T-helper 22 cell (primary cell): ENCODE measurements at places on chromosomes 3 and 15.
A peak's percentile ranks its signal among the peaks of the same experiment; 100 is the strongest.

DNA sequence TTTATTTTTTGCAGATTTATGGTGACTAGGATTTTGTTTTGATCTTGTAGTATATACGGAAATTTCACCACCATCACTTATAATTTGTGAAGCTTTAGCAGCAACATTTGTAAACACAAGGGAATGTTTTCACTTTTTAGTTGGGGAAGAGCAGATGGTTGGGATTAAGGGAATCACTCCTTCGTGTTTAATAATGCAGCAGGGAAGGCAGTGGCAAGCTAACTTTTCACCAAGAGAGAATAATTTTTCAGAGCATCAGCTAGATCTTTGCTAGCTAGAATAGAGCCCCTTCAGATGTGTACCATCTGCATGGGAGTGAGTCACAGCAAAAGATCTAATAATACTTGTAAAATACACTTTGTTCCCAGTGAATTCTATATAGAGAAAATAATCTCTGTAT, 632.7 kb downstream of the CADM2 start:
- no peak for DNase-seq

GRCh38 chr3:60017631-60018030, 967.8 kb upstream of the CFAP20DC start:
- DNase-seq: peak; percentile 8

DNA sequence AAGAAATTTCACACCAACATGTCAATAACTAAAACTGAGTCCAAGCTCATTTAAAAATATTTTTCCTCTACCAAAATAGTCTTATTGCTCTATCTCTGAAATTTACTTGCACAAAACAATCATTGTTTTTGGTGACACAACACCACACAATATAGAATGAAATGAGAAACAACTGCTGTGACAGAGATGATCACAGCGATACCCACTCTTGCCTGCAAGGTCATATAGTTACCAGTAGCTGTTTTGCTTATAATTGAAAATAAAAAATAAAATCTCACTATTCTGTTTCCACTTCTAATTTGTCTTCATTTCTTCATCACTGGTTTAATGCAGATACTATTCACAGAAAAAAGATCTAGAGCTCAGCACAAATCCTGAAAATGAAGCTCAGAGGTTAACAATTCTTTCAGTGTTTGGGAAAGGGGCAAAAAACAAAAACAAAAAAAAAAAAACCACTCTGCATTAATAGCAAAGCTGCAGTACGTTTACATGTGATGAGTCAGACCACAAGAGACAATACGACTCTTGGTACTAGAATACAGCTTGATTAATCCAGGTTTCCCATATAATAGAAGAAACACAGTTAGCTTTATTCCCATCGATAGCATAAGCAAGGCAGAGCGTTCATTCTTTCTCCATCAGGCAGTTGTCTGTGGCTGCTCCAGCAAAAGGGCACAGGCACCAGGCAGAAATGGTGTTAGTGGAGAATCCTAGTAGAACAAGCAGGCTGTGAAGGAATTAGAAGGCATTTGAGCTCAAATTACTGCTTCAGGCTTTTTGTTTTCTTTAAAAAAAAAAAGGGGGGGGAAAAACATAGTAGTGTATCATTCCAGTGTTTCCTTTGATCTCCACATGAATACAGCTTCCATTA, 773 bp downstream of the ANKRD28 start:
- DNase-seq: no peak

- DNase-seq: no peak
Measured at GRCh38 chr3:110106805-110107204, 769.5 kb upstream of the DPPA4 start.

DNA sequence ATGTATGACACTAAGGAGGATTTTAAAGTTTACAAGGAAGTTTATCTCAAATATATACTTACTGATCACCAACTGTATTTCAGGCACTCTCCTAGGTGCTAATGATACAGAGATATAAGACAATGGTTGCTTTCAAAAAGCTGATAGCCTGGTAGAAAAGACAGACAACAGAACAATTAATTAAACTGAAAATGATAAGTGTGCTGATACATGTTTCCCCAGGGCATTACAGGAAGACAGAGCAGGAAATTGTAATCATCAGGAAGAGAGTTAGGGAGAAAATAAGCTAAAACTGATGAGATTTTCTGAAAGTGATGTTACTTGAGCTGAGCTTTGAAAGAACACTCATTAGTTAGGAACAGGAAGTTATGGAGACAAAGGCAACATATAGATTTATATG, 229.7 kb downstream of the RSRC1 start:
- no peak for DNase-seq

GRCh38 chr3:183149915-183150750, 12.4 kb downstream of the LAMP3 start:
- DNase-seq: no peak

- DNase-seq: no peak
Measured at GRCh38 chr3:185251272-185251671, 2.6 kb downstream of the EHHADH start.

- DNase-seq: no peak
Measured at GRCh38 chr15:83443076-83443847, 3.9 kb upstream of the SH3GL3 start.

DNA sequence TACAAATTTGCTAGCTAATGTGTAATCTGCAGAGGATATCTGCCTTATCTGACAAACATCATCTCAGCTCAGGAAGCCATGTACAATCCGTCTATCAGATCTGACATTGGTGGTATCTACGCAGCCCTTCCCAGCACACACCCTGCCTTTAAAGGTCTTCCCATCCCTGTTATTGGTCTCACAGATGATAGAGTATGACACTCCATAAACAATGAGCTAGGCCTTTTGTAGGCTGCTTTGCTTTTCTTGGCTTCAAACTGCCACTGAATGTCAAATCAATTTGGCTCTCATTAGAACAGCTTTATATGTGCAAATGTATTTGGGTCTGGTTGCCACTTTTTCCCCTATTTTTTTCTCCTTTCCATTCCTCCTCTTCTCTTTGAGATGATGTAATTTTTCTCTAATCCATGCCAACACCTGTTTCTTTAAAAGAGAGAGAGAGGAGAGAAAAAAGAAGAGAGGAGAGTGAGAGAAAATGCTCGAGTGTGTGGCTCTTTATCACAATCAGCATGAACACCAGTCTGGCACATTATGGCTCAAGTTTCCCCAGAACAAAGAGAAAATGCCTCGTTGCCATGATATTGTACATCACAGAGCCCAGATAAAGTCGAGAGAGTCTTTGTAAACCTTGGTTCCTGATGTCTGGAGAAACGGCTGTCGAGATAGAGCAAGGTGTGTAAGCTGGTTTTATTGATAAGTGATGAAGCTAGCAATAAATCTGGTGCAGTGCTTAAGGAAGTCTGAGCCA, 80.8 kb upstream of the DPH6 start:
- no peak for DNase-seq

- no peak for DNase-seq
Measured at GRCh38 chr3:24470277-24470676, 24.4 kb downstream of the THRB start.

- no peak for DNase-seq
Measured at GRCh38 chr3:50655009-50655830, 19.5 kb upstream of the DOCK3 start.

DNA sequence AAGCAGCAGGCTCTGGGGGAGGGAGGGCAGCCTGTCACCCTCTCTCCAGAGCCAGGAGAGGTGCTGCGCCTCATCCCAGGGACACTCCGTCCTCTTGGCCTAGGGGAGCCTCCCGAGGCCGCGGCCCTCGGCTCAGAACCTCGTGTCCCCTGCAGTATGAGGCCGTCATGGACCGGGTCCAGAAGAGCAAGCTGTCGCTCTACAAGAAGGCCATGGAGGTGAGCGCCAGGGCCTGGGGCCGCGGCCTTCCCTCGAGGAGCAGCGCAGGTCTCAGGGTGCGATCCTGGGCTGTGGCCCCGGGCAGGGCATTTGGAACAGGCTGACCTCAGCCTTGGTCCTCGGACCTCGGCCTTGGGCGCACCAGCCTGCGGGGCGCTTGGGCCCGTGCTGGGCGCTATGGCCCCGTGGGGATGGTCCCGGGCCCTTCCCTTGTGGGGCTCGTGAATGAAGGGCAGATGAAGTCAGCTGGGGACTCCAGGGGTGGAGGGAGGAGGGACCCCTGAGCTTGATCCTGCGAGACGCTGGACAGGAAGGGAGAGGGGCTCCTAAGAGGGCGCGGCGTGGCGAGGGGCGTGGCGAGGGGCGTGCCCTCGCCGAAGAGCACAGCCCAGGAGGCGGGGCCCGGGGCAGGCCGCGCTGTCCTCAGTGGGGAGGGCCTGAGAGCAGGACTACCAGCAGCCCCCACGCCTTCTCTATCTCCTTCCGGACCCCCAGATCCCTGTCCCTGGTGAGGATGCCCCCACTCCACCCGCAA, 32.9 kb downstream of the PSTPIP1 start:
- no peak for DNase-seq

- no peak for DNase-seq
Measured at GRCh38 chr3:81713031-81713430, 48.4 kb downstream of the GBE1 start.

DNA sequence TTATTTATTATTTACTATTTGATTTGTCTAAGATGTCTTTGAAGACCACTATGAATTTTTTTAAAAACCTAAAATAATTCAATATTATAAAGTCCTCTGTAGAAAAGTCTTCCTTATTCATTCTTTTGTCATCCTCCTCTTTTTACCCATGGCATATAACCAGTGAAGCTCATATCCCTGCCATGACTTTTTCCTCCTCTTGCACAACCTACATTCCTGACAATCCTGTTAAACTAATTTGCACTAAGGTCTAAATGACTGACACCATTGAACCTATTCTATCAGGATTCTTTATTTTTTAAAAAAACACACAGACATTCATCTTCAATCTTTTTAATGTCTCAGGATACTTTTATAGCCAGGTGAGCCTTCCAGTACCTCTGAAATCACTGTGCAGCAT, 159.9 kb upstream of the SLC2A2 start:
- no peak for DNase-seq

DNA sequence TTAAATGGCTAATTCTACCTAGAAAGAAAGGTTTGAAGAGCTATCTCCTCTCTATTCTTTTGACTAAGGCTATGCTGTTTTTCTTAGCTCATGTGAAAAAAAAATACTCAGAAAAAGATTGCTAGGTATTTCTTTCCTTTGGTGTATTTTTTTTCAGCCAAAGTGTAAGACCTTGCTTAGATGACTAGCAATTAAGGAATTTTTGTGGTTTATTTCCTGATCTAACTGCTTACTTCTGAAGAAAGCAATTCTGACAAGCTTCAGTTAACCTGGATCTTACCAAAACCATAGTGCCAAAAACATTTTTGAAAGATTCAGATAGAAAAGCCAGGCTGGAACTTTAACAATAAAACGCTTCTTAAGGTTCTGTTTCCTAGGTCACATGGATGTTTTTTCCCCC, 315.6 kb downstream of the SOX2 start:
- DNase-seq: no peak

GRCh38 chr15:95698230-95698629, 632.3 kb upstream of the NR2F2 start:
- DNase-seq: no peak

- DNase-seq: no peak
Measured at GRCh38 chr3:139326131-139326530, 17.7 kb upstream of the MRPS22 start.

GRCh38 chr3:25782938-25783660, at the start of gene NGLY1:
Gene NGLY1 (minus strand): TSS chr3:25783443. CDS start chr3:25783390, 53 bp downstream.
- DNase-seq: peak; percentile 73

GRCh38 chr15:72861354-72861910, 77.9 kb upstream of the ADPGK start:
- no peak for DNase-seq

- no peak for DNase-seq
Measured at GRCh38 chr3:10396083-10396482, 75.2 kb upstream of the SEC13 start.

- no peak for DNase-seq
Measured at GRCh38 chr3:10976770-10977169, 15.8 kb upstream of the SLC6A1 start.
